ENCODE measurements at places on chromosomes 11 and 22. TPM values are rescaled to one million over a fixed set of nuclear protein-coding genes. Genes with fewer than 3 reads are reported as not detected.

The SCYL1 gene
- 56.2 TPM for polyA plus RNA-seq

The MYOD1 gene
- polyA plus RNA-seq = not detected

The ANGPTL5 gene
- not detected for polyA plus RNA-seq

The IL18 gene
- not detected for polyA plus RNA-seq

The TBX1 gene
- polyA plus RNA-seq = not detected

The CNGA4 gene
- polyA plus RNA-seq = not detected

The TRIM49D2 gene
- polyA plus RNA-seq = not detected

The CACNA1I gene
- 2.6 TPM for polyA plus RNA-seq

The MRGPRX3 gene
- not detected for polyA plus RNA-seq

The HOATZ gene
- polyA plus RNA-seq = not detected

The TRIM48 gene
- not detected for polyA plus RNA-seq

The P2RX6 gene
- polyA plus RNA-seq = 0.17 TPM

The CRYAB gene
- polyA plus RNA-seq = not detected

The HTR3A gene
- polyA plus RNA-seq = 0.36 TPM

Measured in neural cell (in vitro differentiated cells).